ENCODE measurements at places on chromosomes 11 and 22.

DNA sequence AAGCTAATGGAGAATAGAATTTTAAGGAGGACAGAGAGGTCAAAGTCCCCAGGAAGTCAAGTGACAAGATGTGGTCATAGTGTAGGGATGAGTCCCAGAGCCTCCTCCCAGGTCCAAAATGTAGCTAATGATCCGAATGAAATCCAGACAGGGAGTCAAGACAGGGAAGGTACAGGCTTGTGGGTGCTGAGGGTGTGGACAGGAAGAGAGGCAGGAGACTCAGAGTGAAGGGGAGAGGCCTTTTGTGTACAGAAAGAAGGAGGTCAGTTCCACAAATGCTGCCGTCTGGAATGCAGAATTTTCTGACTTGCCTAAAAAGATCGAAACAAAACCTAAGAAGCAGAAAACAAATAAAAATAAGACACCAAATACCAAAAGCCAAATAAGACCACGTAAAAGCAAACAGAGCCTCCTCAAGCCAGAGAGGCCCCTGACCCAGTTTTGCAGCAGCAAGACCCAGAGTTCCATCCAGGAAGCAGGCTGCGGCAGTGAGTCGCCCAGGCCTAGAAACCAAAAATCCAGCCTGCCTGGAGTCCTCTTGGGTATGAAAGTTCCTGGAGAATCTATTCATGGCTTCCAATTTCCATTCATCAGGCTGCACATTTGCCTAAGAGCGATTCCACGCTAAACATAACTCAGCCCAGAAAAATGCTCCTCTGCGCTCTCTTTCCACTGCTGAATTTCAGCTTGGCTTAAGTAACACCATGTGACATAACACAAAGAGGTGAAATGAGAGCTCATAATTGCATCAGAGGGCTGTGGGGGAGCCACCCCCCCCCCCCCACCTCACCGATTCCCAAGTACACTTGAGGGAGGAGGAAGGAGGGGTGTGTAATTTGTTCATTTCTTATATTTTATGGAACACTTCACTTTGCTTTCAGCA is 71.2 kb downstream of the KIRREL3 start:
- no peak for DNase-seq

- no peak for DNase-seq
Measured at GRCh38 chr22:20647586-20648305, 126.2 kb upstream of the SERPIND1 start.

- DNase-seq: no peak
Measured at GRCh38 chr11:124748481-124749343, 3.3 kb downstream of the VSIG2 start.

DNA sequence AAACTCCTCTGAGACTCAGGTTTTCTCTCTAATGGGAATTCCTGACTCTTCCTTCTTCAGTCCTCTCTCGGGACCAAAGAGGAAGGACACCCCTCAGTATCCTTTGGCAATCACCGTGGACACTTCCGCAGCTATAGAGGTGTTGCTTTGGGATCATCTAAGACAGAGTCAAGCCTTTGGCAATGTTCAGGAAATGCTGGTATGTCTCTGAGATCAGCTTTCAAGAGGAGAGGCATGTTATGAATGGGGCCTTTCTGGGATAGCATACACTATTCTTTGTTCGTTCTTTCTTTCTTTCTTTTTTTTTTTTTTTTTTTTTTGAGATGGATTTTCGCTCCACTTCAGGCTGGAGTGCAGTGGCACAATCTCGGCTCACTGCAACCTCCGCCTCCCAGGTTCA is 14.2 kb upstream of the OLFML1 start:
- no peak for DNase-seq

DNA sequence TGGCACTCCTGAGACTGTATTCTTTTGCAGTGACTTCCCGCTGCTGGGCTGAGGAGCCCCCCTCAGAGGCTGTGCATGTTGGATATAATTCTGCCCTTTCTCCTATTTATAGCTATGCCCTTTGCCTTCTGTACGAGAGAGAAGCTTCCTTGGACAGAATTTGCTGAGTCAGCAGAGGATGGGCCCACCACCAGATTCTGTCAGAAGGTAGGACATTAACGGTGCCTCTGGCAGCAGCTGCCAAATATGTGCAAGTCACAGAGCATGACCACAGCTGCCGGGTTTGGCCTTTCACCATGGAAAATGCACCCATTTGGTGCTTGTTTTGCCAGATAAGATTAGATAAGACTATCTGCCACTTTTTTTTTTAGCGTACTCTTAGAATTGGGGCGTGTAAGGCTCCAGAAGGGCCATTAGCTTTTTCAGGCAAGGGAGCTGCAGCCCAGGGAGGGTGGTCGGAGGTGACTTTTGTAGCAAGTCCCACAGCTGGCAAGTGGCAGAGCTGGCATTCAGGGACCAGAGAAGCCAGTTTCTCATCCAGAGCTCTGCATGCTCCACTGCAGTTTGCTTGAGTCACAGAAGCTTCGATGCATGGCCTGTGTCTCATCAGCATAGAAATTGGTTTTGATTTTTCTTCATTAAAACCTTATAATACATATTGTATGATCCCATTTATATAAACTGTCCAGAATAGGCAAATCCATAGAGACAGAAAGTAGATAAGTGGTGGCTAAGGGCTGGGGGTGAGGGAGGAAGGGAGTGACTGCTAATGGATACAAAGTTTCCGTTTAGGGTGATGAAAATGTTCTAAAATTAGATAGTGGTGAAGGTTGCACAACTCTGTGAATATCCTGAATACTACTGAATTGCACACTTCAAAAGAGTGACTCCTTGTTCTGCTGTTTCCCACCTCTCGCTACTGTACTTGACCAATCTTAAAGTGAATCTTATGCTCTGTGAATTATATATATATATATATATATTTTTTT is 15.8 kb downstream of the UPB1 start:
- DNase-seq: no peak
